ENCODE measurements at places on chromosomes 11 and 22.

GRCh38 chr22:20509344-20510047 lies 2.1 kb downstream of the MED15 start:
- peak; percentile 81 for DNase-seq

DNA sequence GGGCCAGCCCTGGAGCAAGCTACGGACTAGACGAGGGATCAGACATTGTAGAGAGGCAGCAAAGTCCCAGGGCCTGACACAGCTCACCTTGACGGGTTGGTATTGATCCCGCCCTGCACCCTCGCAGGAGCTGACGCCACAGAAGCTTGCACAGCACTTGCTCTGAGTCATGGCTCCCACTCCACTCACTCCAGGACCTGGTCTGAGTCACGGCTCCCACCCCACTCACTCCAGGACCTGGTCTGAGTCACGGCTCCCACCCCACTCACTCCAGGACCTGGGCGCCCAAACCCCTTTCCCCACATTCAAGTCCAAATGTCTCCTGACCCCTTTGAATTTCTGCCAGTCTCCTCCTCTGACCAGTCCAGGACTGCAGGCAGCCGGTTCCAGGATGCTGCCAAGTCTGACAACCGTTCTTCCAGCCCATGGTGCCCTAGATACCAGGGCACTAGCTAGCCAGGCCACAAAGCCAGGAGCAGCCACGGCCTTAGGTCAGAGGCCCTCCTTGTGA lies 6.0 kb upstream of the PNPLA5 start:
- DNase-seq: no peak

DNA sequence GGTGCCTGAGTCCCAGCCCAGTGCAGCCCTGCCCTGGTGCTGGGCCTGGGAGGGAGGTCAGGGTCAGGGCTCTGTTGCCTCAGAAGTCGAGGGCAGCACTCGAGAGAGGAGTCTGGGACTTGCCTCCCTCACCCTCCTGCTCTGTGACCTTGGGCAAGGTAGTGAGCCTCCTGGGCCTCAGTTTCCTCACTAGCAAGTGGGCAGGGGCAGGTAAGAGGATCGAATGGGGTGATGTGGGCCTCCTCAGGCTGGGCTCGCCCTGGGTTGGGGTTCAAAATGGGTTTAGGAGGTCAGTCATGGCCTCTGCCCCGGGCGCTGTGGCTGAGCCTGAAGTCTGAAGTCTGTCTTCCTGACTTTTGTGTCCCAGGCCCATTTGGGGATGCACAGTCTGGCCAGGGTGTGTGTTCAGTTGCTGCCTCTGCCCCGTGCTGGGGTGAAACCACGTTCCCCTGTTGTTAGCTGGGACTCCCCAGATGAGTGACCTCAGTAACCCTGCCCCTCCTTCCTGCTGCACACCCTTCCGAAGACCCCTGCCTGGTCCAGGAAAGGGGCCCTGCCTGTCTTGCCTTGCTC lies 40.9 kb upstream of the CELSR1 start:
- DNase-seq: no peak

DNA sequence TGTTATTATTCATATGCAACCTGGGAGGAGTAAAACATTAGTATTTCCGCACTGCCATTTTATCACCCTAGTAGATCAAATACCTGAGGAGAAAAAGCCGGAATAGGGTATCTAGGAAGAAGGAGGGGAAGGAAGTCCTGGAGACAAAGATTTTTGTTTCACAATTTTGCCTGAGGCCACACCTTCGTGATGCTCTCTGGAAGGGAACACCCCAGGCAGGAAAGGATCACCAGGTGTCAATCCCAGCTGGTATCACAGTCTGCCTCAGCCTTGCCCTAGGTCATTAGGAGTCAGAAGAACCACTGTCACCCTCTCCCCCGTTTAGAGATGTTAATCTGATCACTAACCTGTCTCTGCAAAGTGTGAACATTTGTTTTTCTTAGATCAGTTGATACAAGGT lies 35.4 kb upstream of the IGSF9B start:
- DNase-seq: no peak

- peak; percentile 65 for DNase-seq
Measured at GRCh38 chr11:129881570-129882170, 13.7 kb downstream of the NFRKB start.

GRCh38 chr22:20021196-20022181 lies 579 bp downstream of the TANGO2 start:
- DNase-seq: no peak

DNA sequence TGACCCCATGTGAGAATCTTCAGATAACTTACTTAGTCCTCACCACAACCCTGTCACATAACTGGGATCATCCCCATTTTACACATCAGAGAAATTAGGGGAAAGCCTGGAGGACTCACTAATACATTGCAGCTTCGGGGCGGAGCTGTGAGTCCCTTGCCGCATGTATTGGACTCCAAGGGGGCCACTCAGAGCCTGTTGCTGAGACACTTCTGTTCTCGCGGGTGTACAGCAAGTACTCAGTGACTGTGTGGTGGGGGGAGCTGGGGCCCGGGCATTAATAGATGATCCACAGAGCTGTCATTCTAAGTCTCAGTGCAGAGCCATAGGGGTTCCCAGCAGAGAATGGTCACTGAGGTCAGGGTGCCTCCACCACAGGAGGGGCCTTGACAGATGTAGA lies 13.5 kb downstream of the OAF start:
- no peak for DNase-seq

DNA sequence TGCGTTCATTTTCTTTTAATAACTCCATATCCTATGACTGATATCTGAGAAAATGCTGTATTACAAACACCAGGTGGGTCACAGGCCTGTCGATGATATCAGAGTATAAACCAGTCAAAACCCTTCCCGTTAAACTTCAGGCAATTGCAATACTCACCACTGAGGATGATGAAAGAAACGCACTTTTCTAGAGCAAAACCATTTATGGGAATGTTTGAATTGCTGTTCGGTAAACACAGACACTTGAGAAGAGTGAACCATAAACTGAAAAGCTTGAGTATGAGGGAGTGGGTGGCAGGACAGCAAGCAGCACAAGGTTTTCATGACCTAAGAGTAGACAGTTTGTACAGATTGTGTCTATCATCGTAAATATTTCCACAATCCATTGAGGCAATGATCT lies 139.8 kb upstream of the CEP126 start:
- no peak for DNase-seq

DNA sequence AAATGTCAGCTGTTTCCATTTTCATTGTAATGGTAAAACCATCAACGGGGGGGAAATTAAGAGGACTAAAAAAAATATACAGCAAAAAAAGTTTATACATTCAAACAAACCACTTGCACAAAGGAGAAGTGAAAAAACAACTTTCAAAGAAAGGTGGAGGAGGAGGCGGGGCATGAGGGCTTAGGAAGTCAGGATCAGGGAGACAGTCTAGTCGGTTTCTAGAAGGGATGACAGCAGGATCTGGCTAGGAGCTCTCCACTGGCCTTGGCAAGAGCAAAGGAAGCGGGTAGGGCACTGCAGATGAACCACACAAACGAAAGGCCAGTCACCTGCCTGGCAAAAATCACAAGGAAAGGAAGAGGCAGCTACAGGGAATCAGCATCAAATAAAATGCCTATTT lies 31.0 kb downstream of the NAP1L4 start:
- DNase-seq: no peak

GRCh38 chr22:40328546-40329456 lies 17.5 kb upstream of the ADSL start:
- DNase-seq: no peak

DNA sequence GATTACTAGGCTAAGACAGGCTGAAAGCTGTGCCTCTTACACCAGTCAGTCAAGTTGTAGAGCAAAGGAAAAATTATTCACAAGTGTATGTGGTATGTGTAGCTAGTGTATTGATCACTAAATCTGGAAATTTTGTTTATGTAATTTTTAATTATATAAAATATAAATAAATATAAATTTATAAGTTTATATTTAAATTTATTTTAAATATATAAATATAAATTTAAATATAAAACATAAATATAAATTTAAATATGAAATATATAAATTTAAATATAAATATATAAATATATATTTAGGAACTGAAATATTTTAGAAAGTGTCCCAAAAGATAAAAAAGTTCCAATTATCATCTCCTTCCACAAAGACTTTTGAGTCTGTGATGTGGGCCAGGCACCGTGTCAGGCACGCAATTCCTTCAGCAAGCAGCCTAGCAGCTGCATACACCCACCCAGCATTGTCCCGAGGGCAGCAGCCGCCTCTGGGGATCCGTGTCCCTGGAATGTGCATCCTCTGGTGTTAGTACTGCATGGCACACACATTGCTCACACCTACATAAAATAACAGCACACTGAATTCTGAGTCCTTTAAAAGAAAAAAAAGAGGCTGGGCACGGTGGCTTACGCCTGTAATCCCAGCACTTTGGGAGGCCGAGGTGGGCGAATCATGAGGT lies 1098.0 kb downstream of the BRD1 start:
- DNase-seq: no peak

- no peak for DNase-seq
Measured at GRCh38 chr22:37664249-37665101, 6.0 kb downstream of the PDXP start.

GRCh38 chr11:65547446-65548125 lies 10.6 kb downstream of the LTBP3 start:
- DNase-seq: no peak

- no peak for DNase-seq
Measured at GRCh38 chr11:130403271-130403804, 25.1 kb downstream of the ADAMTS8 start.

GRCh38 chr22:45708145-45708544 lies 36.5 kb downstream of the ATXN10 start:
- DNase-seq: no peak

DNA sequence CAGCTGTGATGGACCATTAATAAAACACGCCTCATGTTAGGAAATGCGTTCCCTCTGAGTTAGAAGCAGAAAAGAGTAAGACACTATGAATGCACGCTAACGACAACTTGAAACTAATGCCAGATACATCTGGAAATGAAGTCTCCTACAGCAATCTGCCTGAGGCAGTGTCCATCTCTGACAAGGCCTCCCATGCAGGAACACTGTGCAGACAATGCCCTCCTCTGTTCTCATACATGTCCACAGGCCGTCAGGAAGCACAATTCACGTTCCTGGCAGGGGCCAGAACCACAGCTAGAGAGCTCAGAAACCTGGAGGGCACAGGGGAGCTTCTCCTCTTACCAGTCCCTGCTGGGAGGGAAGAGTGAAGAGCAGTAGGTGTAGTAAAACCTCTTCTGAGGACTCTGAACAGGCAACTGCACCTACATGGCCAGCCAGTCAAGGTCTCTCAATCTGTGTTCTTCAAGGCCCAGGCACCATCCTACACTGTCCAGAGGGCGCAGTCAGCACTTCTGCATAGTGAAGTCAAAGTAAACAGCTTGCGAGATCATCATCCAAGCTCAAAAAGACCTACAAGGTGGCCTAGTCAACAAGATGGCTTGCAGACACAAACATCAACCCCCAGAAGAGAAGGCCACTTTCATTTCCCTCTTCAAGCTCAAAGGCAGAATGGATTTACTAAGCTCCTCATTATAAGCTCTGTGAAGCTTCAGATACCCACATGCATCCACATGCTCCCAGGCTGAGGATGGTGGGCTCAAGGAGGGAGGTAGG lies 41.5 kb upstream of the CYP2D6 start:
- no peak for DNase-seq

DNA sequence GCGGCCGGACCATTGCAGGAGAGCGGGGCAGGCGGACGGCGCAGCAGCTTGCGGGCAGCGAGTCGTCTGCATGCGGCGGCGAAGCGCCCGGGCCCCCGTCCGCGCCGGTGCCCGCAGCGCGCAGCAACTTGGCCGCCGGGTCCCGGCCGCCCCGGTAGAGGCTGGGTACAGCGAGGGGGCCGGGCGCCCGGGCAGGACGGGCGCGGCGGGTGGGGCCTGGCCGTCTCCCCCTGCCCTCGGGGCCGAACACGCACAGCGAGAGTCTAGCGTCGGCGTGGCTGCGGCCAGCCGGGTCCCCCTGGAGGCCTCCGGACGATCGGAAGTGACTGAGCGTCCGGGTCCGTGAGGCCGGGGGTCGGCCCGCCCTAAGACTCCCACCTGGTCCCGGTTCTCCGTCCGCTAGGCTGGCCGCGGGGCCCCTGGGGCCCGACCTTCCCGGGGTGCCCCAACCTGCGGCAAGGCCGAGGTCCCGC lies 775 bp upstream of the TRABD start:
- DNase-seq: no peak
